Sigmoid colon (tissue), 7 donors: ENCODE measurements at places on chromosomes 3 and 15. TPM values are rescaled to one million over a fixed set of nuclear protein-coding genes. Genes with fewer than 3 reads are reported as not detected.

GOLGA8R gene
- 4.8 TPM for total RNA-seq

CFAP92 gene
- 0.83 TPM for total RNA-seq

SLC24A5 gene
- total RNA-seq, result 0.36 TPM

PPP1R14D gene
- total RNA-seq, result not detected

TM6SF1 gene
- total RNA-seq, result 6.4 TPM

ZPLD1 gene
- 0.36 TPM for total RNA-seq

ESYT3 gene
- 17.5 TPM for total RNA-seq

KCNAB1 gene
- total RNA-seq, result 1.8 TPM

COL7A1 gene
- total RNA-seq, result 3.1 TPM

RASL12 gene
- 62.5 TPM for total RNA-seq

TEX55 gene
- not detected for total RNA-seq

SPTSSB gene
- not detected for total RNA-seq

ITPR1 gene
- total RNA-seq, result 111 TPM

CLRN1 gene
- total RNA-seq, result not detected

RNF168 gene
- 14.2 TPM for total RNA-seq

RBP2 gene
- not detected for total RNA-seq

EPB42 gene
- not detected for total RNA-seq

GOLGA6L4 gene
- total RNA-seq, result 2.3 TPM

CCR5 gene
- 0.36 TPM for total RNA-seq

MESP2 gene
- not detected for total RNA-seq

GNAT1 gene
- total RNA-seq, result not detected

EIF4E3 gene
- total RNA-seq, result 35.2 TPM

C3orf33 gene
- 4.1 TPM for total RNA-seq
